OCI-M1 (cell line): ENCODE measurements at places on chromosomes 7 and 10.
A peak's percentile ranks its signal among the peaks of the same experiment; 100 is the strongest.

DNA sequence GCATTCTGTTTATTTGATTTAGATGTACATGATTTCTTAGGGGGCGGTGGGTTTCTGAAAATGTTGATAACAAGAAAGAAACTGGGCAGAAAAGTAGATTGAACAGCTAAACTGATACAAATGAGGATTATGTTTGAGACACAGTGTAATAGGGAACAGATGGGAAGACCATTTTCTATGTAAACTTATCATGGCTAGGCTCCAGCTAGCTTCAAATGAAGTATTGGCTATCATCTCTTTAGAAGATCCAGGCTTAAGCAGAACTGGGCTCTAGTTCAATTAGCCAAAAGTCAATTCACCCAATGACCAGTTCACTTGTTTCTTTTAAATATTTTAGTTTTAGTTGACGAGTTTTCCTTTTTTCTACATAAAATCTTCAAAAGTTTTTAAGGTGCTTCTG lies 639.5 kb downstream of the ANKRD7 start:
- DNase-seq = no peak

- DNase-seq = peak; percentile 14
Measured at GRCh38 chr7:24597014-24597413, 23.8 kb downstream of the PALS2 start.

- peak; percentile 61 for DNase-seq
Measured at GRCh38 chr7:123711832-123712293, 36.9 kb downstream of the WASL start.

DNA sequence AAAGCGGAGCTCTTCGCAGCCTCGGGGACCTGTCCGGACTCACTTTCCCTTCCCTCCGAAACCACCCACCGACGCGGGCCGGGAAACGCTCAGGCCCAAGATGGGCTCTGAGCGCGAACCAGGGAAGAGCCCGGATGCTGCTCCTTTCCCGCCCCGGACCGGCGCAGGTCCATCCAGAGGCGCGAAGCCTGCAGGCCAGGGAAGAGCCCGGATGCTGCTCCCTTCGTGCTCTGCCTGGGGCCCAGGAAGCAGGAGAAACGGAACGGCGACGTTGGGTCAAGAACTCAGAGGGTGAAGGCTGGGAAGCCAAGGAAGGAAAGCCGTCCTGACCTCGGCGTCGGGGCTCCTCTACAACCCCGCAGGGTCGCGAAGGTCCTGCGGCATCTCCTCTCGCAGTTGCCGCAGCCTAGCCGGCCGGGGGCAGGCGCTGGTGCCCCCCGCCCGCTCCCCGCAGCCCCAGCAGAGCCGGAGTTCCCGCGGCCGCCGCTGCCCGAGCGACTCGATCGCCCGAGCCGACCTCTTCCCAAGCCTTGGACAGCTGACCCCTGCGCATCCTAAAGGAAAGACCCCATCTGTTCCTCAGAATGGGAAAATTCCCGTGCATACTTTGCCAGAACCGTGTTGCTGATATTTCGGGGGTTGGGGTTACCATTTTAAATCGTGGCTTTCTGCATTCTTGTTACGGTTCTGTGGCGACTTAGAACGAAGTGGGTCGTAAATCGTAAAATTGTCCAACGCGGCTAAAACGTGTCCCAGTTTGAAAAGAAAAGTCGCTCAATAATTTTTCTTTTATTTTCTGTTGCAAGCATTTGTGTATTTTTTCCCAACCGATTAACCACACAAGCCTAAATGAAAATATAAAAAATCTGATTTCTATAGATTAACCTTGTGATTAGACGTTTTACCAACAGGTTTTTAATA lies 7.5 kb downstream of the HOXA1 start:
- DNase-seq = no peak

- DNase-seq = no peak
Measured at GRCh38 chr7:129898502-129899160, 54.1 kb downstream of the UBE2H start.

DNA sequence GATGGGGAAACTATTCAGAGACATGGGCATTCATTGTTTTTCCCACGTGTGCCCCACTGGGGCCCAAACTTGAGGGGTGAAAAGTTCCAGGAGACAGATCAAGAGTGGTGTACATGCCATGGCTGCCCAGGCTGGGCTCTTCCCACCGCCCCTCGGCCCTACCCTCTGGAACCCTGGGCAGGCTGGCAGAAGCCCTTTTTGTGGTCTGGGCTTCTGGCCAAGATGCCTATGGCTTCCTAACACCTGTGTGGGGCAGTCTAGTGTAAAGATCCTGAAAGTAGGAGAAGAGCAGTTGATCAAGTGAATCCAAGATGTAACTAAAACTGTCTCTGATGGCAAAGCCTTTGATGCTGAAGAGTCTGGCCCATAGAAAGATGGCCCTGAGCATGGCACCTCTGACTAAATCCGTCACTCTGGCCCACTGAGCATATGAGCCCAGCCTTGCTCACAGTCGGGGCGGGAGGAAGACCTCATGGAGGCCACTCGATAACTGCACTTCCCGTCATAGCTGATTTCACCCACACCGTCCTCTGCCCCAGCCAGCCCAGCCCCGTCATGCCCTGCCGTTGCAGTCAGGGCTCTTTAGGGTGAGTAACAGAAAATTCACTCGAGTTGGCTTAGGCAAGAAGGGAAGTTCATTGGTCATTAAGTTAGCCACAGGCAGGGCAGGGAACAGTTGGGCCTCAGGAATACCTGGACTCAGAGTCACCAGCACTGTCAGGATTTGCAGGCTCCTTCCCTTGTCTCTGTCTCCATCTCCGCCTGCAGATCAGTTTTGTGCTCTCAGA lies 37.9 kb upstream of the MTPAP start:
- no peak for DNase-seq

- peak; percentile 19 for DNase-seq
Measured at GRCh38 chr10:17273403-17273802, 45.4 kb downstream of the VIM start.

GRCh38 chr10:96878057-96878456 lies 46.0 kb downstream of the LCOR start:
- no peak for DNase-seq
